NCI-H460 (cell line): ENCODE measurements at places on chromosomes 2 and 18. TPM values are rescaled to one million over a fixed set of nuclear protein-coding genes. Genes with fewer than 3 reads are reported as not detected.

The TMEM17 gene
- 3.0 and 5.4 TPM in 2 replicates for total RNA-seq

- no peak for DNase-seq
These were observed 310.1 kb downstream of the MYCN start for GRCh38 chr2:16250466-16250865.

- no peak for DNase-seq
These were observed 412.0 kb upstream of the LYPD1 start for GRCh38 chr2:133082034-133082433.

- DNase-seq: peak; percentile 20
These were observed 28.9 kb downstream of the MARCHF4 start for GRCh38 chr2:216343221-216343980.

- peak; percentile 16 for DNase-seq
These were observed 10.2 kb downstream of the CATIP start for GRCh38 chr2:218366621-218367414.
